ENCODE measurements at places on chromosomes 13 and 19.

DNA sequence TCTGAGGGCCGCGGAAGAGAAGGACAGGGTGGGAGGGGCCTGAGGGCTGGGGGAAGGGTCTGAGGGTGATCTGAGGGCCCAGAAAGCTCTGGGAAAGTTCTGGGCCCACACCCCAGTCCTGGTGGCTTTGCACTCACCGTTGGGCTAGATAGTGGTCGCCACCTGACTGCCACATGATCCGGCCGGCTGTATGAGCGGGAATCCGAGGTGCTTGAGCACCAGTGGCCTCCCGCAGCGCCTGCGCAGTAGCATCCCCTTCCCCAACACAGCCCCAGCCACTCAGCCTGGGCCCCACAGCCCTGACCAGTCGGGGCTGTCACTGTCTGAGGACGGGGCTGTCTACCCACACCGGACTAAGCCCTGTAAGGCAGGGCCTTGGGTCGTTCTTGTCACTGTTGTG is 15.0 kb downstream of the PRODH2 start:
- DNase-seq, result no peak

DNA sequence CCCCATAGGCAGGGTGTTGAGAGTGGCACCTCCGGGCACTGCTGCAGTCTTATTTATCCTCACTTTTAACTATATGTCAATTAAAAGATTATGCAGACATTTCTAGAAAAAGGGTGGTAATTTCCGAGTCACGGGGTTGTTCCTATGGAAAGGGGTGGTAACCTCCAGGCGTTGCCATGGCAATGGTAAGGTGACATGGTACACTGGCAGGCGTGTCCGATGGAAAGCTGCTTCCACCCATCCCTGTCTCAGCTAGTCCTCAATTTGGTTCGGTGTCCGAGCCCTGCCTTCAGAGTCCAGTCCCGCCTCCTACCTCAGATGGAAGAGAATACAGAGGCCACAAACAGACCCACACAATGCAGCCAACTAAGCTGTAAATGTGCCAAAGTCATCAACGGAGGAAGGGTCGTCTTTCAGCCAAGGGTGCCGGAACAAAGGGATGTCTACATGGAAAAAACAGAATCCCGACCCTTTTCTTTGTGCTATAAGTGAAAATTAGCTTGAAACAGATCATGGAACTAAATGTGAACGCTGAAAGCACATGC is 72.6 kb upstream of the C13orf46 start:
- DNase-seq, result no peak

DNA sequence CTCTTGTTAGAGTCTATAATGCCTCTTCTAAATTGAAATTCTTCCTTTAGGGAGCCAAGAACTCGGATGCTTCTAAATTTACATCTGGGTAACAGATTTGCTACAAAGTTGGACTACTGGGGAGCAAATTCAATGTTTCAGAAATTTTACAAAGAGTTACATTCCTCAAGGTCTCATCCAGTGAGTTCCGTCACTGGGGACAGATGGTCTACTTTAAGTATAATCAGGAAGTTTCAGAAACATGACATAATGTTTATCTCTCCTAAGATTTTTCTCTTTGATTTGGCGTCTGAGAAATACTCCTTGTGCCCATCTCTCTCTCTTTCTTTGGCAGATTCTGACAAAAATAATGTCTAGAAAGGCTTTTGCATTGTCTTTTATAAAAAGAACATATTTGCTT is 81.5 kb upstream of the MBNL2 start:
- no peak for DNase-seq

DNA sequence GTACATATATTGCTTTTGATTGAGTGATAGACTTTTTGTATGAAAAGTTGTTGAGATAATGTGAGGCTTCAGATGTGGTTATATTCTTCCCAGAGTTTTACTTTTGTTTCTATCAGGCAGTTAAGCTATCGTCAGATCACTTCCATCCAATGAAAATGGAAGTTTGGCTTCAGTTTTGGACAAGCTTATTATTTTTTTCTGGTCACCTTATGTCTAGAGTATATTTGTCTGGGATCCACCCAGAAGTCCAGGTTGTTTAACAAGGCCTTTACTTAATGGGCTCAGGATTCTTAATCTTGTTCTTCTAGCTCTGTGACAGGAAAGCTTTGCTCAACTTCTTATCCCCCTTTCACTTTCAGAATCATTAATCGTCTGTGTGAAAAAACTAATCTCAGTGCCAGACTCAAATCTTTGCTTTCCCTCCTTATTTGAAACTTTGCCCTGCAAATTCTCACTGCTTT is 150.9 kb downstream of the PDS5B start:
- no peak for DNase-seq
